Stimulated activated CD4-positive, alpha-beta T cell treated with anti-CD3 and anti-CD28 coated beads, Interleukin-1b, Interleukin-23, amount 100 ng/mL, for 1 hour (primary cell): ENCODE measurements at places on chromosomes 2 and 18.

- DNase-seq: no peak
Measured at GRCh38 chr2:217900010-217900779, 102.6 kb downstream of the TNS1 start.

DNA sequence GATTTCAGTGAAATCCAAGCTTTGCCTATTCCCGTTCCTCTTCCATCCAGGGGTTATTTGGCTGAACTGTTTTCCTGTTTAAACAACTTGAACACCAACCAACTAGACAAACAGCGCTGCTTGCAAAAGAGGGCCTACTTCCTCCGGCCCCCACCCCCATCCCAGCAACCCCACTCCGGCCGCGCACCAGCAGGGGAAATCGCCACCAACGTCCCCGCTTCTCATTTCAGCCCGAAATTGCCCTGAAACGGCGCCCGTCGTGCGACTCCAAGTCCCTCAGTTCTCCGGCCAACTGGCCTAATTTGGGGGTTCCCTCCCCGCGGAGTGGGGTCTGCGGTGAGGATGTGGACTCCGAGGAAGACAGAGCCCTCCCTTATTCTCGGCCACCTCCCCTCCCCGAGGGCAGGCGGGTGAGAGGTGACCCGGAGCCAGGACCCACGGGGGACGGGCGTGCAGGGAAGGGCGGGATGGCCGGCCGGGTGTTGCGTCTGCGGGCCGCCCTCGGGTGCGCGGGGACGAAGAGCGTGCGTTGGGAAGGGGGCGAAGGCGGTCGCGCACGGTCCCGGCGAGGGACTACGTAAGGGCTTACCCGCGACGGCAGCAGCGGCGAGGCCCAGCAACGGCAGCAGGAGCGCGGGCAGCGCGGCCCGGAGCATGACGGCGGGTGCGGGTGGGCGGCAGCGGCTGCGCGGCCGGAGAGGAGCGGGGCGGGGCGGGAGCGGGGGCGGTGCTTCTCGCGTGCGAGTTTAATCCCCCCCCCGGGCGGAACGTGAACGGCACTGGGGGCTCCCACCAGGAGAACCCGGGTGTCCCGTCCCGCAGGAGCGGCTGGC lies at the start of gene CD302:
Gene CD302 (minus strand): TSS at position 666 of the 833 bp plus-strand sequence. CDS start 10 bp downstream, at position 656.
- DNase-seq: no peak

DNA sequence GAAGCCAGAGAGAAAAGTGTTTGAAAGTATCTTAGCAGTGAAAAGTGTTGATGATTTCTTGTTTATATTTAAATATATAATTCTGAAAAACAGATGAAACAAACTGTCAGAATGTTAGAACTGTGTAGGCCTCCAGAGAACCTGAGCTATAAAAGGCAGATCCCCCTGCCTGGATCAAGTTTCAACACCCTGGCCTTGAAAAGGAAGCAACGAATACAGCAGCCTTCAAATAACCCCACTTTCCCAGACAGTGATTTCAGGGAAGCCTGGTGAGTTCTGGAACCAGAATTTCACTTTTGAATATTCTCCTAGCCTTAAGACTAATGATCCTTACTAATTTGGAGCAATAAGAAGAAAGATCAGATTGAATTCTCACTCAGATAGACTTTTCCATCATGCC lies 13.3 kb upstream of the TRIM43 start:
- DNase-seq: no peak

DNA sequence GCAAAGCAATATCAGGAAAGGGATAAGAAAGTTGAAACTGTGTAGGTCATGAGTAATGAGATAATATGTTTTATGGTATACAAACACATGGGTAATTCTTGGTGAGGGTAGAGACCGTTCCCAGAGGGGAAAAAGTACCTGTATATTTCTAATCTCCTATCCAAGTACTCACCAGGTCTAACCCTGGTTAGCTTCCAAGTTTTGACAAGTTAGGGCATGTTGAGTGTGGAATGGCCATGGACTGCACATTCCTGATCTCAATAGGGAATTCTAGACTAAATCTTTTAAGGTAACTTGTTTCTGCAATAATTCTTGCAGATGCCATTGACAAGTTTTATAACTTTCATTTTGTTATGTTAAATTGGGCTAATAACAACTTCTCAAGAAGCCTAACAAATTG lies 216.6 kb downstream of the SPAG16 start:
- DNase-seq: no peak

- DNase-seq: no peak
Measured at GRCh38 chr2:22126106-22126505, 1002.3 kb downstream of the TDRD15 start.

GRCh38 chr2:80007777-80008503 lies 296.6 kb downstream of the LRRTM1 start:
- DNase-seq: no peak

GRCh38 chr2:105177536-105178254 lies 63.8 kb upstream of the GPR45 start:
- DNase-seq: no peak

DNA sequence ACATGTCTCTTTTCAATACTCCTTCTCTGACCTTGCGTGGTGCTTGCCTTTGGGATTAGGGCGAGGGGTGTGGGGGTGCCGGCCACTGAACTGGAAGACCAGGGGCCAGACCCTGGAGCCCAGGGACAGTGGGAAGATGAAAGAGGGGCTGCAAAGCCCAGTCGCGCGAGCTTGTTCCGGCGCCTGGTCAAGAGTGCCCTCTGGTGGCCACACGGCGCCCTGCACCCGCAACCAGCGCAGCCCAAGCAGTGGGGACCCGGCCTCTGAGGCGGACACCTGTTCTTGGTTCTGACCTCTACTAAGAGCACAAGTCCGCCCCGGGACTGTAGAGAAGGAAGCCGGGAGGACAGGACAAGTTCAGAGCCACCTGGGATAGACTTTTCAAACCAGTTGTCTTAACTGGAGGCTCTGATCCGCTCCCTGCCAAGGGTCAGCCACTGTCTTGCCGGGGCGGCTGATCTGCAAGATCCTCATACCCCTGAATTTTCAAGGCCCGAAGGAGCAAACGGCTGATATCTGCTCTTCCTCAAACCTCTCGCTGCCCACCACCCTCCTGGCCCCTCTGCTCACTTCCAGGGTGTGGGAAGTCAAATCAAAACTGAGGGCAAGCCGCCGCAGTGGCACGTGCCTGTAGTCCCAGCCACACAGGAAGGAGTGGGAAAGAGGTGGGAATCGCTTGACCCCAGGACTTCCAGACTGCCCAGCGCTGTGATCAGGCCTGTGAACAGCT lies 14.9 kb upstream of the MSH6 start:
- DNase-seq: peak; percentile 37

DNA sequence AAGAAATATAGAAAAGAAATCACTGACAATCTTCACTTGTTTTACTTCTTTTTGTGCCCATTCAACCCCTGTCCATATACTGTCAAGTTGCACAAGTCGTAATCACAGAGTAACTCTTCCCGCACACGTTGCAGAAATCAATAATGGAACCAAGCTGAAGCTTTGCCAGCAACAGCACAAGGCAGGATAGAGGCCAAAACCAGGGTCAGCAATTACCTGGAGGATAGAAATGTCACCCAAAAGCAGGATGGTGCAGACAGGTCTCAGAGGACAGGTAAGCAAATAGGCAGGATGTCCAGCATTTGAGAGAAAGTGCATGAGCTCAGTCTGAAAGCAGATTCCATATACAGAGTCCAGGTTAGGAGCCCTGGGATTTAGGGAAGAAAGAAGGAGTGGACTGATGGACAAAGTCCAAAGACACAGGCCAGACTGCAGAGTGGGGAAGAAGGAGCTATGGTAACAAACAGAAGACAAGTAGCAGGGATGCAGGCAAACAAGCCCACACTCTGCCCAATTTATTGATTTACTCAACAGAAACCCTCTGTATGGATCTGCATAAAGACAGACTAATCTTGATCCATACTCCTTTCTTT lies 52.7 kb downstream of the PID1 start:
- DNase-seq: no peak

DNA sequence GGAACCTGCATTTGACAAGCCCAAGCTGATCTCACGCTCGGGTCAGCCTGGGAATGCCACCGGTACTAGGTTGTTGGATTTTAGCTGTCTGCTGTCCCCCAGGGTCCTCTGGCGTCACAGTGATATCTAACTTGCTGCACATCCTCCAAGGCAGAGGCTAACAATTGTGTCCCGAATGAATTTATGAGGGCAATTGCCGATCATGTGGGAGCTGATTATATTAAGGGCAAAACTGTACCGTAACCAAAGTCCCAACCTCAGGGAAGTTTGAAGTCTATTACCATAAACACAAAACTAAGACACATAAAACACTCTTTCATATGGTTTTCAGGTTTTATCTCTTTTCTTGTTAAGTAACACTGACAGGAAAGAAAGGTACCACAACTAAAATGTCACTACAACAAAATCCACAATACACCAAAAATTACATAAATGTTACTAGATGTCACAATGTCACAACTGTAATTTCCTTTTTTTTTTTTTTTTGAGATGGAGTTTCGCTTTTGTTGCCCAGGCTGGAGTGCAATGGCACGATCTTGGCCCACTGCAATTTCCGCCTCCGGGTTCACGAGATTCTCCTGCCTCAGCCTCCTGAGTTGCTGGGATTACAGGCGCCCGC lies 6.7 kb downstream of the UXS1 start:
- no peak for DNase-seq

- DNase-seq: no peak
Measured at GRCh38 chr2:3456125-3456524, 63.2 kb downstream of the ADI1 start.

GRCh38 chr2:12008425-12009061 lies 262.1 kb downstream of the LPIN1 start:
- no peak for DNase-seq

DNA sequence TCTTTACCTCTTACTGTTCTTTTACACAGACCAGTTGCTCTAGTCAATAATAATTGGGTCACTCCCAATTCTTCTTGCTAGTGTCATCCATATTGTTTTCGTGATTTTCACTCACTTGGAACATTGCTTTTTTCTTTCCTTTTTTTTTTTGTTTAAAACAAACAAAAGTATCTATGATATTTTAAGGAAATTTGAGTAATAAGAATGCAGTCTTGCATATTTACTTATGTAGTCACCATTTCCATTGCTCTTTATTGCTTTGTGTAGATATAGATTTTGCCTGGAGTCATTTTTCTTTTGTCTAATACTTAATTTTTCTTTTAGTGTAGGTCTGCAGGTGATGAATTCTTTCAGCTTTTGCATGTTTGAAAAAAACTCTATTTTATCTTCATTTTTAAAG lies 71.9 kb downstream of the WDR7 start:
- DNase-seq: no peak

- no peak for DNase-seq
Measured at GRCh38 chr18:60070631-60071030, 170.8 kb downstream of the PMAIP1 start.

DNA sequence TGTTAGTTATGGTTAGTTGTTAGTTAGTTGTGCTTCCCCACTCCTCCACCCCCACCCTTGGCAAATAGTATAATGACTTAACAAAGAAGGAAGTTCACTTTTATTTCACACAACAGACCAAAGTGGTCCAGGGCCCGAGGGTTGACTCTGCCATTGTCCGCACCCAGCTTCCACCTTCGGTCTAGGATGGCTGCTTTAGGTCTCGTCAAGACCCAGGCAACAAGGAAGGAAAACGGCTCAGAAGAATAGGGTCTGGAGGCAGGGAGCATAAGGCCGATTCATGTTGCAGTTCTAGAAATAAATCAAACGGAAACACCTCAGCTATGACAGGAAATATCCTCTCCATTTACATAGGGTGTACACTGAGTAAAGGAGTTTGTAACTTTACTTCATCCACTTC lies 206.0 kb upstream of the CXCR4 start:
- no peak for DNase-seq

DNA sequence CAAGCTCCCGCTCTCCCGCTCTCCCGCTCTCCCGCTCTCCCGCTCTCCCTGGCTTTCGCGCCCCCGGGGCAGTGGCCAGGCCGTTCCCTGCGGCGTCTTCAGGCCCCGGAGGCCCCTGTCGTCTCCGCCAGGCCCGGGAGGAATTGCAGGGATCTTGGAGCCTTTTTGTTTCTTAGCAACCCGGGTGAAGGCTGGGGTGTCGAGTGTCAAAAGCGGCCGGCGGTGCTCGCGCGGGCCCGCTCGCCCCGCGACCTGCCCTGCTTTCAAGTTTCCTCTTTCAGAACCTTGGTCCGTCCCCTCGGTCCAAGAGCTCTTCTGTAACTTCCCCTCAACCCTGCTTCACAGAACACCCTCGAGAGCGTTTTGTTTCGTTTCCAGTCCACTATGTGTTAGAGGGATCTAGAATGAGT lies 1.4 kb downstream of the RNF138 start:
- DNase-seq: no peak

GRCh38 chr2:182763311-182763912 lies 47.4 kb downstream of the DNAJC10 start:
- no peak for DNase-seq

GRCh38 chr18:26005950-26006349 lies 84.5 kb downstream of the SS18 start:
- DNase-seq: no peak

- no peak for DNase-seq
Measured at GRCh38 chr18:45248240-45248903, 366.9 kb upstream of the SLC14A2 start.

- no peak for DNase-seq
Measured at GRCh38 chr2:216583606-216584005, 49.6 kb upstream of the IGFBP2 start.

DNA sequence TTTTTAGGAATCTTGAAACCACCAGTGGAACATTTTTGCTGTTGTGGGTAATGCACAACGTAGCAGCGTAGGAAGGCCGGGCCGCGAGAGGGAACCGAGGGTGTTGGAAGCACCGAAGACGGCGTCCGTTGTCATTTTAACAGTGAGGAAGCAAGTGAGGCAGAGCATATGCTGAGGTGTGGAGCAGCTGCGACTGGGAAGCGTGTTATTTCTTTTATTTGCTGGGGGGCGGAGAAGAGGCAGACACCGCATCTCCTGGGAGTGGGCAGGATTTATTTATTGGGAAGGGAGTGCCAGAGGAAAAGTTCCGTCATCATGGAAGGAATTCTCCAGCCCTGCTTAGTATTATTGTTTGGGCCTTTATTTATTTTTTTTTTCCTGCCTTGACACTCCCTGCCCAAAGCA lies 232.8 kb downstream of the KLHL29 start:
- DNase-seq: no peak

DNA sequence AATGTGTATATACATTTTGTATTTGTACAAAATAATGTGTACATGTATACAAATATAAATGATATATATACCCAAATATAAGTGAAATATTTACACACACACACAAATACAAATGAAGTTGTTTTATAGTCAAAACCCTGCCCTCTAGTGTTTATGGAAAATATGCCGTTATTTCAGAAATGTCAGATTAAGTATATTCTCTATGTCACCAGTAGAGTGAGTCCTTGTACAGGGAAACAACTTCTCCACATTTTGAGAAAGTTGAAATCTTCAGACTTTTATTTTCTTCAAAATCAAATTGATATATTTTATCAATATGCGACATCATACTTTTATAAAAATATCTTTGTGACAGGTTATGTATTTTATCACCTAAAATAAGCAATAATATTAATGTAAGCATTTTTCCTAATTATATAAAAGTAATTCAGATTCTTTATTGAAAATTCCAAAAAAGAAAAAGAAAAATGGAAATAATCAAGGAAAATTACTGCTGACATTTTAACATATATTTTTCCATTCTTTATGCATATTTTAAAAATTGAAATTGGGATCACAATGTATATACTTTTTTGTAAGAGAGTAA lies 22.4 kb downstream of the ARL6IP6 start:
- no peak for DNase-seq
